Effector memory CD8-positive, alpha-beta T cell (primary cell): ENCODE measurements at places on chromosomes 12 and 14.

GRCh38 chr12:2960390-2960956 lies 1.3 kb downstream of the TEAD4 start:
- DNase-seq = no peak

- DNase-seq = no peak
Measured at GRCh38 chr12:60035835-60036234, 440.0 kb downstream of the SLC16A7 start.

DNA sequence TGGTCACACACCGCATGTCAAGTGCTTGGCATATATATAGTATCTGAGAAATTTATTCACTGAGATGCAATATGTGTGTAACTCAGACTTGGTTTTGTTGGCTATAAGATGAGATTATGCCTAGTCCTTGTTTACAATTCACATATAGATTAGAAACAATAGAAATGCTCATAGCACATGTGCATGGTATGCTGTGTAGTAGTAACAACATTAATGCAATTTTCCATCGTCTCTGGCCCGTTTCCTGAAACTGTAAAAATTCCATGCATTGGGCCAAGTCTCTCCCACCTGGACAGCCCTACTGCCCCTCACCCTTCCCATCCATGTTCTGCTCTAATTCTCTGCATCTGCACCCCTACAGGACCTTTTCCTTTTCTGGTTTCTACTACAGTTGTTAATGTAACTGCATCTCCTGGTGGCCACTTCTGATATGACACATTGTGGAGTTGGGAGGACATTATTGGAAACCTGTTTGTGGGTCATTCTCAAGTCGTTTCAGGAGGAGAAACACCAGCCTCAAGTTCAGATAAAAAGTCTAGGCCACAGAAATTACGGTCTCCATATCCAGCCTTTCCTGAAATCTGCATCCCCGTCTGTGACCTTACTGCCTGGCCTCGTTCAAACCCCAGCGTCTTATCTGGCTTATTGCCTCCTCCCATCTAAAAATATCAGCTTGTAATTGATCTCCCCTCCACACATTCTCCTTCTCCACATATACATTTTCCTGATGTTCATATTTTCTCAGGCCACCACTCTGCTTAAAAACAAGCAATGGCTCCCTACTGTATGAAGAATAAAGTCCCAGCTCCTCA lies 37.5 kb downstream of the EMP1 start:
- peak; percentile 27 for DNase-seq

GRCh38 chr12:93943780-93944179 lies 204.6 kb upstream of the PLXNC1 start:
- no peak for DNase-seq

GRCh38 chr14:89669193-89669592 lies 252.2 kb upstream of the FOXN3 start:
- DNase-seq = no peak

- no peak for DNase-seq
Measured at GRCh38 chr12:16095531-16096110, 181.9 kb downstream of the SLC15A5 start.
